ENCODE measurements at places on chromosomes 3 and 15.

- DNase-seq: no peak
Measured at GRCh38 chr3:50655009-50655830, 19.5 kb upstream of the DOCK3 start.

DNA sequence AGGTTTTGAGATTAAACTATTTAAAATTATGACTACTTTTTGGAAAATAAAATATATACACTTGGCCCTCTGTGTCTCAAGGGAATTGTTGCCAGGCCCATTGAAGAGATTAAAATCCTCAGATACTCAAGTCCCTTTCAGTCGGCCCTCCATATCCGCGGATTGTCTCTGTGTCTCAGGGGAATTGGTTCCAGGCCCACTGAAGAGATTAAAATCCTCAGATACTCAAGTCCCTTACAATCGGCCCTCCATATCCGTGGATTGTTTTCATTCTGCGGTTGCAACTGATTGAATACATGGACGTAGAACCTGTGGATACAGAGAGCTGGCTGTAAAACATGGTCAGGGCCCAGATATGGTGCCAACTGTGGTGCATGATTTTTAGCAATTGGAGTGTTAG, 15.7 kb upstream of the LRCH3 start:
- no peak for DNase-seq

DNA sequence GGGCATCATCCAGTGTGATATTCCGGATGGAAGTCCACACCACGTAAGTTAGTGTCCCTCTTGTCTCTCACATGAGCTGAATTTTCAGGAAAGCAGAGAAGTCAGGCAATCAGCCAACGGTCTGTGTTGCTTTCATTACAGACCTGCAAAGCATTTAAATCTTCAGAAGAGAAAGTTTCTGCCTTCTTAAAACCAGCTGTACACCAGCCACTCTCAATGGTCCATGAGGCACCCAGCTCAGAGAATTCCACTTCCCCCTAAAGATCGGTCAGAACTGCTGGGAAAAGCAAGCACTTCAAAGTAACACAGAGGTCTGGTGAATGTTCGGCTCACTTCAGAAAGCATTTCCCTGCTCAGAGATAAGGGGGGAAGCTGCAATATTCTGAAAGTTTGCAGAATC, 903.7 kb downstream of the EPHA3 start:
- no peak for DNase-seq

DNA sequence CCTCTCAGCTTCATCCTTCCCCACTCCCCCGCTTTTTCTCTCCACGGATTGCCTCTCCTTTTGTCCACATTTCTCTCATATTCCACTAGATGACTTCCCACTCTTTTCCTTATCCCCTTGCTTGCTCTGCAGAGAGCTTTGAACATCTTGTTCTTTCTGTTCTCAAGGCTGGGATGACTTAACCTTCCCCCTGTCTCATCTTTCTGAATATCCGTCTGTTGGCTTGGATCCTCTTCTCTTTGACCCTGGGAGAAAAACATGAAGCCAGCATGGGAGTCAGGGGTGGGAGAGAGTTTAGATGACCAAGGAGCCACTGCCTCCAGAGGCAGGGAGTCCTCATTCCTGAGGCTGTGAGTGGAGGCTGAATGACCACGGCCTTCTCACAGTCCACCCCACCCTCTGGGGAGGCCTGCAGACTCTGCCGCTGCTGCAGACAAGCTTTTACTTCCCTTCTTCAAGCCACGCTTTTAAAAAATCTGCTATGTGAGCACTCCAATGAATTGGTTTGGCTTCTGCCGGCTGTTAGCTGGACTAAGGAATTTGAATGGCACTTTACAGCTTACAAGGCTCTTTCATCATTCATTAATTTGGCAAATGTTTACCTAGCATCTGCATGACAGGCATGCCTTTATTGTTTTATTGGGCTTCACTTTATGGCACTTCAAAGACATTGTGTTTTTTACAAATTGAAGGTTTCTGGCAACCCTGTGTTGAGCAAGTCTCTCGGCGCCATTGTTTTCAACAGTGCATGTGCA, 111.6 kb upstream of the SLC6A6 start:
- no peak for DNase-seq

DNA sequence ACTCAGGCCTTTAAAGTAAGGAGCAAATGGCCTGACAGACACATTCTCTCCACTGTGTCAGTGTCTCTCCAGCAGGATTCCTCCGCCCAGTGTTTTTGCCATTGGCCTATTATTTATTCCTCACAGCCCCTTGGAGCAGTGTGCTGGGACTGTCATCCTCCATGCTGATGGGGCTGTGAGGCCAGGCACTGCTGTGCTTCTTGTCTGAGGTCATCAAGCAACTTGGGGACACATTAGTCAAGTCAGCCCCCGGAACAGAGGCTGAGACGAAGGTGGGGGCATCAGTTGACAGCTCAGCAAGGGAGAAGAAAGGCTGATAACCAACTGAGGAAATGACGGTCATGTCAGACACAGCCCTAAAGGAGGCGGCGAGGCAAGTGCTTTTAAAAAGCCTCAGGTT, 67.4 kb downstream of the XXYLT1 start:
- DNase-seq: no peak

GRCh38 chr3:10666621-10667020, 149.4 kb upstream of the SLC6A11 start:
- DNase-seq: no peak

DNA sequence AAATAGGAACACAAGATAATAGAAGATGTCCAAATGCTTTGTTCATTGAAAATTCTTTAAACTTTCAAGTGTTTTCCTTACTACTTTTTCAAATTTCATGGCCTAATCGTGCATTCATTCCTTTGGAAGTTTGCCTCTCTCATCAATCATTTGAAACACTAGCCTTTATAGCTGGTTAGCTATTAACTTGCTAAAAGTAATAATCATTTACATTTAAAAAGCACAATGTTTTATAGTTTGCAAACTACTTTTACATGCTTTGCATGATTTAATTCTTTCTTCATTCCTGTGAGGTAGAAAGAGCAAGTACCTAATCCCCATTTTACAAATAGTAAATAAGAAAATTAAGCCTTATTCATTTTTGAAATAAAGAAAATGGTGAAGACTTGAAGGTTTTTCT, 137.4 kb upstream of the SLC7A14 start:
- DNase-seq: no peak

DNA sequence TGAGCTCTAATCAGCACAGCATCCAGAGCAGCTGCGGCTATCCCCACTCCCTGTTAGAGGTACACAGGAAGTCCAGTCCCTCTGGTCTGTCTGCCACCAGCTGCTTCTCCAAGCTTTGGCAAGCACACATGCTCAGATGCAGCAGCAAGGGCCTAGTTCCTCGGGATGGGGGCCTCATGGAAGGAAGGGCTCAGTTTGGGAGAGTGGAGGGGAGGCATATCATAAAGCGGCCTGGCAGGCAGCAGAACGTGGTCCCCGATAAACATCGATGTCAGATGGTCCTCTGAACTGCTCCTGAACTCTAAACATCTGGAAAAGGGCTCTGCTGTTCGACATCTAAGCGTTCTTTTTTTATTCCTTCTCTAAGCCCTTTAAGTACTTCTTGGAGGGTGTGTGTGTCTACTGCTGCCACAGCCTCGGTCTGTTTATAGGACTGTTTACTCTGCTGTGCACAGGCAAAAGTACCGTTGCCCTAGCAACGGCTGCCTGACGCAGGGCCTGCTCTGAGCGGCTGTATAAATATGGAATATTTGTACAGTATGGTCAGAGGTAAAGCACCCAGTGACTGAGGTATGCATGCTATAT, 74.6 kb downstream of the PRICKLE2 start:
- no peak for DNase-seq

GRCh38 chr3:124248471-124249028, 256.6 kb upstream of the ROPN1 start:
- DNase-seq: no peak

DNA sequence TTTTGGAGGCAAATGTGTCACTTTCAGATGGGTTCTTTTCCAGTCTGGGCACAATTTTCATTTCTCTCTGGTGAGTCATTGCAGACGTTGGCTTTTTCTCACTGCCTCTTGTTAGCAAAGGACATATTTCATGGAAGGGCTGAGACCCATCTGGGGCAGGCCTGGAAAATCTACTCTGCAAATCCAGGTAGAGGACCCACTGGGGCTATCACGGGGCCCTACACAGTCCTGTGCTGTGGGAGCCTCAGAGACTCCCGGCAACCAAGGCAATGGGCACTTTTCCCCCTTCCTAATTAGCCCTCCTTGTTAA, 58.0 kb downstream of the HRH1 start:
- no peak for DNase-seq

GRCh38 chr15:42364529-42364928, 5.2 kb downstream of the CAPN3 start:
- no peak for DNase-seq

DNA sequence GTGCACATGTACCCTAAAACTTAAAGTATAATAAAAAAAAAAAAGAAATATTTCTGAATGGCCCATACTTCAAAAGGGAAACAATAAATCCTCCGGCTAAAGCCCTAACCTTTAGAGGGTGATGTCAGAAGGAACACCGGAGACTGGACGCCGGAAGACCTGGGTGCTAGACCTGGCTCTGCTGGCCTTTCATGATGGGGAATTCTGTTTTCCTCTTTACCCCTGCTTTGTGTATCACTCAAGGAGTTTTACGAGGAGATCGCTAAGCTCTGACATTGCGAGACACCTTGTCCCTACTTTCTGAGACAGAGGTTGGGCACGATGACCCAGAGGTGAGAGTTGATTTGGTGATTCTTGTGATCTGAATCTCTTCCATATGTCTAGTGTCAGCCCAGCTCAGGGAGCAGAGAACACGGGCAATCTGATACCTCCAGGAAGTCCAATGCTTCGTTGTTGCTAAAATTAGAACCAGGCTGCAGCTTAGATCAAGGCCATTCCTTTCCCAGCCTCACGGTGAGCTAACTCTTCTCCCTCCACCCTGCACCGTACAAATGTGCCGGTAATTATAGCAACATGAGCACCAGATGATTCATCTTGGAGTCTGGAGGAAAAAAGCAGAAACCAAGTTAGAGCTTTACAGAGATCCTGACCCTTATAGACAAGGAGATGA, 42.0 kb upstream of the CFAP161 start:
- DNase-seq: no peak
